GM23338 (cell line): ENCODE measurements at places on chromosomes 2 and 18.

DNA sequence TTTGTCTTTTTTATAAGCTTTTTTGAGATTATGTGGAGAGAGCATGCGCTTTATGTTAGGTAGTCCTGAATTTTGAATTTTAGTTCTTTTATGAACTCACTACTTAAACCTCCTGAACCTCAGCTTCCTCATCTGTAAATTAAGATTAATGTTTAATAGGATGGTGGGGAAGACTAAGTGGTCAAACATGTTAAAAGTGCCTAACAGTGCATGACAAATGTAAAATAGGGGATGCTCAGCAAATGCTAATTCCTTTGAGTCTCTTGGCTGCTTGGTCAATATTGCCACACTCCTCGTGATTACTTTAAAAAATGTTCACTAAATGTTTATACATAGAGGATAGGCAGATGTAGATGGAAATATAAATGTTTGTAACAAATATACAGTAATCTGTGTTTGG lies 6.8 kb downstream of the BIRC6 start:
- no peak for DNase-seq

- no peak for DNase-seq
Observed at GRCh38 chr2:174031226-174031625, 66.1 kb upstream of the SP3 start.

- no peak for DNase-seq
Observed at GRCh38 chr18:39200153-39200552, 1634.6 kb upstream of the CELF4 start.

- DNase-seq: peak; percentile 38
Observed at GRCh38 chr2:137910641-137911040, 53.6 kb upstream of the HNMT start.

DNA sequence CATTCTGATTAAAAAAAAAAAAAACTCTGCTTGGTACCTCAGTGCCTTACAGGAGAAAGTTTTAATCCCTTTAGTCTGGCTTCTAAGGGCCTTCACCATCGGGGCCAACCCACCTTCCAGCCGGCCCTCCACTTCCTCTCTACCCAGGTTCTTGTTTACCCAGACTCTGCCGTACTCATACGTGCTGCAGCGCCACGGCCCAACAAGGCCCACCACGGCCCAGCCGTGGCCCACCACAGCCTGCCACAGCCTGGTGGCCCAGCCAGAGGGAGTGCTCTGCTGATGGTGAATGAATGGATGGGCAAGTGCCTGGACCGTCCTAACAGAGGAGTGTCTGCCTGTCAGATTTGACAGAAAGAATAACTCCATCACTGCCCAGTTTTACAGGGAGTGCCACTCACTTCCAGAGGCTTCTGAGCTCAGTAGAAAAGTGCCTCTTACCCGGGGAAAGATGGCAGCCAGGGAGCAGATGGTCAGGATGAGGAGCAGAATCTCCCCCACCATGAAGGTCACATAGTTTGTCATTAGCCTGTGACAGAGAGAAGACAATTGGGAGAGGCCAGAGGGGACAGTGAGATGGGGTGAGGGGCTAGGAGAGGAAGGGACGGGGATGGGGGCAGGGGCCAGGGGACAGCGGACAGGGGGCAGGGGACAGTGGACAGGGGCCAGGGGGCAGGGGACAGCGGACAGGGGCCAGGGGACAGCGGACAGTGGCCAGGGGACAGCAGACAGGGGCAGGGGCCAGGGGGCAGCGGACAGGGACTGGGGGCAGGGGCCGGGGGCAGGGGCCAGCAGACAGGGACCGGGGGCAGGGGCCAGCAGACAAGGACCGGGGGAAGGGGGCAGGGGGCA lies 38.2 kb downstream of the CENPO start:
- DNase-seq: no peak

GRCh38 chr2:32591669-32592463 lies 36.0 kb upstream of the TTC27 start:
- no peak for DNase-seq

DNA sequence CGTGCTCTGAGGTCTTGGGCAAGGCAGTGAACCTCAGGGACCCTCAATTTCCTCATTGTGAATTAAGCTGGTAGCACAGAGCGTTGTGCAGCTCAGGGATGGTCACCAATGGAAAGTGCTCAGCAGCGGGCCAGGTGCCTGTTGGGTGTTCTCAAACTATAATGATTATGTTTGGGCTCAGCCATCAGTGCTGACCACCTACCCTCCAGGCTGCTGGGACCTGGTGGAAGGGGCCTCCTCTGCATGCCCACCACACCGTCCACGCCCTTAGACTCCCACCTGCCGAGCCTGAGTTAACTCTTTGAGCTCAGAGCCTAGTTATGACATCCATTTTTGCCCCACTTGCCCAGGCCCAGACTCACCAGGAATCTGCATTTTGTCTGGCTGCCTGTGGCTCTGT lies 35.0 kb downstream of the GLI2 start:
- DNase-seq: no peak

DNA sequence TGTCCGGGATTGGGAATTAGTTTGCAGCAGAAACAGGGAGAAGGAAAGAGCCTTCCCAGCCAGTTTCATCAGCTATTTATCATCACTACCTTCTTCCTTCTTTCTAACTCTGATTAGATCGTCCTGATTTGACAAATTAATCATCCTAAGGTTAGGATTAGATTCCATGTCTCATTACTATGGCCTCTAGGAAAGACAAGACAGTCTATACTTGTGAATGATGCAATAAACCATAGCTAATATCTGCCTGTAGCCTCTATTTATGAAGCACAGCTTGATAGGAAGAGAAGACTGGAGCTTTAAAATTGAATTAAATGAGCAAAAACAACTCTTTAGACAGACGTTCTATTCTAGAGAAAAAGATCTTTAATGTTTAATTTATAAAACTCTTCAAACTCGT lies 25.2 kb upstream of the FRZB start:
- DNase-seq: no peak

DNA sequence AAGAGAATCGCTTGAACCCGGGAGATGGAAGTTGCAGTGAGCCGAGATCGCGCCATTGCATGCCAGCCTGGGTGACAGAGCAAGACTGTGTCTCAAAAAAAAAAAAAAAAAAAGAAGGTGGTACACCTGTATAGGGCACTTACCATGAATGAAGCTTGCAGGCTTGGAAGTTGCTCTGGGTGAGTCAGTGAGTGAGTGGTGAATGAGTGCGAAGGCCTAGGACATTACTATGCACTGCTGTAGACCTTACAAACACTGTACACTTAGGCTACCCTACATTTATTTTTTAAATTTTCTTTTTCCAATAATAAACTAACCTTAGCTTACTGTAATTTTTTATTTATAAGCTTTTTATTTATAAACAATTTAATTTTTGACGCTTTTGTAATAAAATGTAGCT lies 78.4 kb upstream of the ATG16L1 start:
- no peak for DNase-seq

DNA sequence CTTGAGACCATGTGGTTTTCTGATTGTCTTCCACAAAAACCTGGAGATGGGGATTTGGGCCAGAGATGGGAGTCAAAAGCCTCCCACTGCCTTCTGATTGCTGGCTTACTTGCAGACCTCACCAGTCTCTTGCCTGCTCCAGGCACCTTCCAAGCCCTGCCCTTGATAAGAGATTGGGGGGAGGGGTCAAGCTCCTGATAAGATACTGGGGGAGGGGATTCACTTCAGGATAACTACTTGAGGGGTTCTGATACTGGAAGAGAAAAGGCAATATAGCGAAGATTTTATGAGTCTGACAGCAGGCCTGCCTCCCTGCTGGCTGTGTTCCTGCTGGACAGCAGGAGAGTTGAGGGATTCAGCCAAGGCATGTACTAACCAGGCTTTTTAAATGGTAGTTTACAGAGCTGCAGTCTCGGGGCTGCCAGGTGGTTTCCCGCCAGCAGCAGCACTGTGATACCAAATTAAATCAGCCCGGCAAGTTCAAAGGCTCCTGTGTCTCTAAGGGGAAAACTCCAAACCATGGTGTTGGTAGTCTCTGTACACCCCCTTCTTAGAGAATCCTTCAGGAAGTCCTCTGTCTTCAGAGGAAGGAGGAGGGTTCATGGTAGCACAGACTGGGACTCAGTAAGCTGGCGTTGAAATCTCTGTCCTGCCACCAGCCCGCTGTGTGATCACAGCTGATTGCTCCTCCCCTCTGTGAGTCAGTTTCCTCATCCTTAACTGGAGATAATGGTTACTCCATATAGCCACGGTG lies 58.3 kb downstream of the FBXO36 start:
- DNase-seq: peak; percentile 67

- no peak for DNase-seq
Observed at GRCh38 chr2:216372761-216373291, 543 bp upstream of the MARCHF4 start.

GRCh38 chr2:2165135-2165534 lies 165.9 kb downstream of the MYT1L start:
- DNase-seq: no peak

GRCh38 chr2:44184106-44184505 lies 15.4 kb downstream of the PPM1B start:
- no peak for DNase-seq

- DNase-seq: no peak
Observed at GRCh38 chr2:207830778-207831438, 61.2 kb upstream of the FZD5 start.

DNA sequence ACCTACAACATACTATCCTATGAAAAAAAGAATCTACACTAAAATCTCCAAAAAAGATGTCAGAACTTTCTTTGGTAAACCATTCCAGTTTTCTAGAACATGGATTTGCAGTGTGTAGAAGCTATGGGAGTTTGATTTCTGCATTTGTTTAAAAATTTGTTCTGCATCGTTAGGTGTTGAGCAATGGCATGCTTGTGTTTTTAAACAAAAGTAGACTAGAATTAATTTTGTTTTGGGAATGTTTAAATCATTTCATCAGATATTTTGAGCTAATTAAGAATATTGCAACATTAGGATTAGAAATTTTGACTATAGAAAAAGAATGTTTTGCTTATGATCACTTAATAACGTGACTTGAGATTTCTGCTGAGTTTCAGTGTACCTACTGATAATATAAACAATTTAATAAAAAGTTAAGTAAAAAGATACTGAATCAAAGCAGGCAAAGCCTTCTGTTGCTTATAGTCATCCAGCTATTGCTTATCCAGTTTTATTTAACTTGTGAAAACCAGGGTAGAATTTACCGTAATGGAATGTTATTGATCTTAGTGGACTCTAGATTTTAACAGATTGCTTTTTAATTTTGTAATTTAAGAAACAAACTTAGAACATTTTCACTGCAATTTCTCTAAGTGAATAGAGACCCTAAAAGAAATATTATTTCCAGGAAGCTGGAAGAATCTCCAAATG lies 7.2 kb upstream of the TMEM182 start:
- no peak for DNase-seq

- DNase-seq: peak; percentile 73
Observed at GRCh38 chr2:210663631-210664089, 107.3 kb downstream of the CPS1 start.

DNA sequence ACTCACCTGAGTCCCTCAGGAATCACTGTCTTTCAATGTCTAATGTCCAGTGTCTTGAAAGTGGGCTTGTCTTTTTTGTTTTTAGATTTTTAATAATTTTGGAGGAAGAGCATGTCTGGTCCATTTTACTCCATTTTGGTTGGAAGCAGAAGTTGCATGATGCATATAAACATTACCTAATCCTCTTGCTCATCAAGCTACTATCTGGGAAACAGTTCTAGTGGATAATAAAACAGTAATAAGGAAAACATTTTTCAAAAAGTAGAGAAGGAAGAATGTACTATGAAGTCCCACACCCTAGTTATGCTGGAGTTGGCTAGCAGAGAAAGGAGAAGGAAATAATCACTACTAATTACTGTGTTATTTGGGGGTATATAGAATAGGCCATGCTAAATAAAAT lies 263.7 kb downstream of the ETAA1 start:
- no peak for DNase-seq

DNA sequence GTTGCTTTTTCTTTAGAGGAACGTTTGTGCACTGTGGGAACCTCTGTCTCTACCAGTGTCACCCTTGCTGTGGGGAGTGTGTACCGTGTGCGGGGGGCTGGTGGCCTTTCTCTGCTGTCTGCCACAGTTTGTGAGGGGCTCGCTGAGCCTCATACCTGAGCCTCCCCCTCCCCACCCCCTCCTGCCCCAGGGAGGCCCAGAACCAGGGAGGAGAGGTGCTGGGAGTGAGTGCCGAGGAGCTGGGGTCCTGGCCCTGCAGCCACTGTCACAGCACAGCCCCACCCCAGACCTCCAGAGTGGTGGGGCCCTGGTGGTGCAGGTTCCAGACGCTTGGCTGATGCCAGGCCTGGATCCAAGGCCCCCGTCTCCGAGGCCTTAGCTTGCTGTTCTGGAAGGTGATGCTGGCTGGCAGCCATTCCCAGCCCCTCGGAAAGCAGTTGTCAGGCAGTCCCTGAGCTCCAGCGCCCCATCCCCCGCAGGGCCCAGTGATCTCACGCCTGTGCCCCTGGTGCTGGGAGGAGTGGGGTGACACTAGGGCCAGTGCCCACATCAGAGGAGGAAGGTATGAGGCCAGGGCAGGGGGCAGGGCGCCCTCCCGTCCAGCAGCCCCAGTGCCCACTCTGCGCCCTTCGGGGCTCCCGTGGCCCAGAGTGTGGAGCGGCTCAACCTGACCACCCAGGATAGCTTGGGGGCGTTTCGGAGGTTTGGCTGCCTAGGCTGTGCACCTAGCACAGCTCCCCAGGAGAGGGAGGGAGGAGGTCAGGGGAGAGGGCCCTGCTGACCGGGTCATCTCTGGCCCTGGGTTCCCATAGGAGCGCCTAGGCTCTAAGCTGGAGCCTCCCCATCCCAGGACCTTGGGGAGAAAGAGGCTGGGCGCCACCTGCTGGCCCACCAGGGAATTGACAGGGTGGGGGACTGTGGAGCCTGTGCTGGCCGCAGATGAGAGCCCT lies 53.0 kb upstream of the ALPP start:
- peak; percentile 49 for DNase-seq

- DNase-seq: no peak
Observed at GRCh38 chr18:58226429-58226828, 182.4 kb downstream of the NEDD4L start.

DNA sequence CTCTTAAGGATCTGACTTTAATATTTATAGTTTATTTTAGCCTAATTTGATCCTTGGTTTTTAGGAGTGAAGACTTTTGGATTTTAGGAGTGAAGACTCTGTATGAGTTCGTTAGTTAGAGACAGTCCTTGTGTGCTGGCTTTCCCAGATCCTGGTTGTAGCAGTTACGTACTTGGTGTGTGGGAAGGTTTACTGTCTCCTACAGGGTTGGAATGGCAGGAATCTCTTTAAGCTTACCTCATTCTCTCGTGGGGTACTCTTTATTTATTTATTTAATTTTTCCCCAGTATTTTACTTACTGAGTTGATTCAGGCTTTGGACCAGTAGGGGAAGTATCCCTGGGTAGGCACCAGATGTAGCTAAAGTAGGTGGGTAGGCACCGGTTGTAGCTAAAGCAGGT lies 1.8 kb upstream of the CXCR2 start:
- peak; percentile 31 for DNase-seq

DNA sequence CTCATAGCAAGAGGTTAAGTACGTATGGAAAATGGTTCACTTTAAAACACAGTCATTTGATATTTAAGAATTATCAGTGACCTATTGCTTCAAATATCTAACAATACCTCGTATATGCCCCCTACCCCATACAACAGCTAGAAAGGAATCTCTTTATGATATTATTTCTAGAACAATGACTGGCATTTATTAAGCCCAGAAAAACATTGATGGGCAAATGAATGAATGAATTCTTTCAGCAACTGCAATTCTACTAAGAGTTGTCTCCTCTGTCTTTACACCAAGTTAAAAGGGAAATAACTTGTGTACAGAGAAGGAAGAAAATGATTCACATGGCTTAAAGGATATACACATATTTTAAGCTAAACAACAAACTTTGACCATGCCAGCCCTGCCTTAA lies 384.7 kb downstream of the ERBB4 start:
- DNase-seq: no peak

GRCh38 chr2:127657232-127657595 lies 11.3 kb downstream of the GPR17 start:
- no peak for DNase-seq

- peak; percentile 66 for DNase-seq
Observed at GRCh38 chr2:26178746-26179436, 6.0 kb downstream of the GAREM2 start.
